ENCODE measurements at places on chromosomes 5 and 9. TPM values are rescaled to one million over a fixed set of nuclear protein-coding genes. Genes with fewer than 3 reads are reported as not detected.

Gene FAM221B
- 0.16 TPM for total RNA-seq

Gene SOWAHA
- 2.9 TPM for total RNA-seq

Gene ZNF367
- total RNA-seq: 18.7 TPM

Gene HMCN2
- under 0.01 TPM for total RNA-seq

Gene SHISAL2B
- not detected for total RNA-seq

Gene BSPRY
- total RNA-seq: 31.5 TPM

Gene TMEM252
- 0.26 TPM for total RNA-seq

Gene C9
- total RNA-seq: not detected

Gene ACTL7B
- not detected for total RNA-seq

Gene NTNG2
- total RNA-seq: not detected
